ENCODE measurements at places on chromosomes 16 and 17. TPM values are rescaled to one million over a fixed set of nuclear protein-coding genes. Genes with fewer than 3 reads are reported as not detected.

- H3K4me1 ChIP-seq: peaks cover 11% of the 10 kb centered on the region
- no peak overlapping the region for H3K4me3 ChIP-seq
- no peaks in the 10 kb centered on the region for H3K27me3 ChIP-seq
- no peak for DNase-seq
Measured at GRCh38 chr16:87212026-87212425, 105.2 kb downstream of the C16orf95 start.

- no peak for DNase-seq
- H3K27me3 ChIP-seq: no peaks in the 10 kb centered on the region
- H3K4me3 ChIP-seq: no peak overlapping the region
- no peaks in the 10 kb centered on the region for H3K4me1 ChIP-seq
Measured at GRCh38 chr17:4068918-4069317, 73.9 kb downstream of the ZZEF1 start.

FZD2 gene
- 2.7 TPM for total RNA-seq

- H3K4me3 ChIP-seq: no peak overlapping the region
- H3K4me1 ChIP-seq: peaks cover 8% of the 10 kb centered on the region
- DNase-seq: peak; percentile 71
Measured at GRCh38 chr17:27601069-27601974, 29.7 kb upstream of the LGALS9 start.

PLXDC1 gene
- 9.5 TPM for total RNA-seq

DNA sequence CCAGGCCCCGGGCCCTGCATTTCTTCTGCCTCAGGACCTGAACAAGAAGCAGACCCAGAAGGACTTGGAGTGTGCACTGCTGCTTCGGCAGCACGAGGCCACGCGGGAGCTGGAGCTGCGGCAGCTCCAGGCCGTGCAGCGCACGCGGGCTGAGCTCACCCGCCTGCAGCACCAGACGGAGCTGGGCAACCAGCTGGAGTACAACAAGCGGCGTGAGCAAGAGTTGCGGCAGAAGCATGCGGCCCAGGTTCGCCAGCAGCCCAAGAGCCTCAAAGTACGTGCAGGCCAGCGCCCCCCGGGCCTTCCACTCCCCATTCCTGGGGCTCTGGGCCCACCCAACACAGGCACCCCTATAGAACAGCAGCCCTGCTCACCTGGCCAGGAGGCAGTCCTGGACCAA is 9.2 kb downstream of the HIRIP3 start:
- no peak overlapping the region for H3K27ac ChIP-seq
- no peak overlapping the region for H3K4me3 ChIP-seq
- H3K4me1 ChIP-seq: no peaks in the 10 kb centered on the region
- DNase-seq: no peak

DNA sequence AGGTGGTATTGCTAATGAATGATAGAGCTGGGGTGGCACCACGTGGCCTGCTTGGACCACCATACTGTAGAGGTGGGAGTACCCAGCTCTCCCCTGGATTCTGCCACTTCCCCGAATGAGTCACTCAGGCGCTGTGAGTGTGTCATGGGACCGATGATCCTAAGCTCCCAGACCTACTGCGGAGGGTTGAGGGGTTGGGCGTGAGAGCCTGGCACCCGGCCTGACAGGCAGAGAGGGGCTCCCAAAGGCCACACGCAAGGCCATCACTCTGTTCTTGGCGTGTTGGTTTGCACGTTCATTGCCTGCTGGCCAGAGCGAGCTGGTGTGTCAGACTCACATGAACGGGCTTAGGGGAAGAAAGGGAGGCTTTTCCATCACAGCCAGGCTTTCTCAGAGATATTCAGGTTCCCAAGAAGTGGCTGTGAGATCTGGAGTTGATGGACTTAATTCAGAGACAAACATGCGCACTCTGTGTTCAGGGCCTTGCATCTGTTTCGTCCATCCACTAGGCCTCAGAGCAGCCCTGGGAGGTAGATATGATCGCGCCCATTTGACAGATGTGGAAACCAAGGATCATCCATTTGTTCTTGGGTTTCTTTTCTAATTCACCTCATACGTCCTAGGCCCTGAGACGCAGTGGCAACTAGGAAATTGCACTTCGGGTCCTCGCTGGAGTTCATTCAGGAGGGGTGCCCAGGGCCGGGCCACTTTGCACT is 41.4 kb downstream of the CMIP start:
- no peaks in the 10 kb centered on the region for H3K27me3 ChIP-seq
- no peak overlapping the region for H3K4me3 ChIP-seq
- DNase-seq: no peak
- H3K36me3 ChIP-seq: no peaks in the 10 kb centered on the region
- H3K4me1 ChIP-seq: peaks cover 8% of the 10 kb centered on the region

SPN gene
- total RNA-seq: 1.7 TPM

DNA sequence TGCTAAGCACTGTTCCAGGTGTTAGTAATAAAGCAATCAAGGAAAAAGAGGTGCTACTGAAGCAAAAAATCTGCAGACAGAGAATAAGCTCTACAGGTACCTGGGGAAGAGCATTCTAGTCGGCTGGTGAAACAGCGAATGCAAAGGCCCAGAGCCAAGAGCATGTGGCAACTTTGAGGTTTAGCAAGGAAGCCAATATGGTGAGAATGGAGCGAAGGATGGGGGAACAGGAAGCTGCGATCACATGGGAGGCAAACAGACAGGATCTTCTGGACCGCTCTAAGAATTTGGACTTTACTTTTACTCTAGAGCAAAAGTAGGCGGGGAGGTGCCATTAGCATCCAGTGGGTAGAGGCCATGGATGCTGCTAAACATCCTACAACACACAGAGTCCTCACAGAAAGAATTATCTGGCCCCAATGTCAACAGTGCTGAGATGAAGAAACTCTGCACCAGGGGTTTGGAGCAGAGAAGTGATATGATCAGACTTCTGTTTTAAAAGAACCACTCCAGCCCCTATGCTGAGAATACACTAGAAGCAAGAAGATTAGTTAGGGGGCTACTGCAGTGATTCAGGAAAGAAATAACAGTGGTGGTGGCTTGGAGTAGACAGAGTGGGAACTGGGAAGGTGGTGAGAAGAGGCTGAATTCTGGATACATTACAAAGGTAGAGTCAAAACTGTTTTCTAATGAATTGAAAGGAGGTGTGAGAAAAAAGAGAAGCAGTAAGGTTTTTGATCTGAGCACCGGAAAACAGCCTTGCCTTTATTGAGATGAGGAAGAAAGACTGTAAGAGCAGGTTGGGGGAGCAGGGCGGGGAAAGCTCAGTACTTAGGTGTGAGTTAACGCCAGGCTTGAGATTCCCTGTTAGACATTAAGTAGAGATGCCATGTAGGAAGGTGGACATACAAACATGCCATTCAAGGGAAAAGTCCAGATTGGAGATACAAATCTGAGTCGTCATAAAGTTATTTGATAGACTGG is 11.0 kb downstream of the EFTUD2 start:
- H3K4me3 ChIP-seq: no peak overlapping the region
- no peak overlapping the region for H3K27ac ChIP-seq
- no peaks in the 10 kb centered on the region for H3K27me3 ChIP-seq
- DNase-seq: no peak
- H3K4me1 ChIP-seq: no peaks in the 10 kb centered on the region
- peaks cover 2% of the 10 kb centered on the region for H3K36me3 ChIP-seq

DNA sequence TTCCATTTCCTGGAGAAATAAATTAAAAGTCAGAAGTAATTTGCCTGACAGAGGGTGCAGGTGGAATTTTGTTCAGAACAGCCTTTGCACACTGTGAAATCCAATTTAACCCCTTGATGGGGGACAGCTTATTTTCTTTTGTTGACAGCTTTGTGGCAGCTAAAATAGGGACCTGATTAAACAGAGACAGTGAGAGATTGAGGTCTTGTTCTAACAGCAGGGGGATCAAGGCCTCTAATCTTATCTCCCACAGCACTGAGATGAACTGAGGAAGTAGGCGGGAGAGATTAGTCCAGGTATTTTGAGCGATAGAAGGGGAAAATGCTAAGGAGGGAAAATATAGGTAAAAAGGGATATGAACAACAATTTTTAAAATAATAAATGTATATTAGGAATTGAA is 1491.4 kb upstream of the GOT2 start:
- H3K27ac ChIP-seq: no peak overlapping the region
- H3K4me3 ChIP-seq: no peak overlapping the region
- H3K36me3 ChIP-seq: no peaks in the 10 kb centered on the region
- H3K27me3 ChIP-seq: no peaks in the 10 kb centered on the region
- no peaks in the 10 kb centered on the region for H3K4me1 ChIP-seq

All from heart right ventricle (tissue), 16 donors.